T-cell (primary cell): ENCODE measurements at places on chromosomes 6 and 20.

DNA sequence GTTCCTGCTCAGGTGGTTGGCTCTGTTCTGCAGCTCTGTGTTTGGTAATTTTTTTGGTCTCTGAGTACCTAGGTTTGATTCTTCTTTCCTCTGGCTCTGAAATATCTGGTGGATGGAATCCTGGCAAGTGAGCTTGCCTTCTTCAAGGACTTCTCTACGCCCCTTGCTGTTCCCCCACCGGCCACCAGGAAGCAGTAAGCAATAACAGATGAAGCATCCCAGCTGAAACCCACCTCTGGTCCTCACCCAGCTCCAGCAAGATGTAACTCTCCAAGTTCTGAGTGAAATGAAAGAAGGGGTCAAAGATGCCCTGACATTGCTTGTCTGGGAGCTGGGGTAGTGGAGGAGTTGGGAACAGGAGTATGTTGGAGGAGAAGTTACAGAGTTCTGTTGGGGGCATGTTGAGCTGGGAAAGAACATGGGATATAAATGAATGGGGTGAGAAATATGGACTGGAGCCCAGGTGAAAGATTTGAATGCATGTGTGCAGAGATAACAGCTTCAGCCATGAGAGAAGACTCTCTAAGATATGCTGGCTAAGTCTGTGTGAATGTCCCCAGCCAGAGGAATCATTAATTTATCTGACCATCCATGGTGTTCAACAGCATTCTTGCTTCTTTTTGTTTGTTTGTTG, 51.3 kb upstream of the GLP1R start:
- no peaks in the 10 kb centered on the region for H3K36me3 ChIP-seq
- H3K4me3 ChIP-seq, result no peak overlapping the region
- DNase-seq, result no peak

DNA sequence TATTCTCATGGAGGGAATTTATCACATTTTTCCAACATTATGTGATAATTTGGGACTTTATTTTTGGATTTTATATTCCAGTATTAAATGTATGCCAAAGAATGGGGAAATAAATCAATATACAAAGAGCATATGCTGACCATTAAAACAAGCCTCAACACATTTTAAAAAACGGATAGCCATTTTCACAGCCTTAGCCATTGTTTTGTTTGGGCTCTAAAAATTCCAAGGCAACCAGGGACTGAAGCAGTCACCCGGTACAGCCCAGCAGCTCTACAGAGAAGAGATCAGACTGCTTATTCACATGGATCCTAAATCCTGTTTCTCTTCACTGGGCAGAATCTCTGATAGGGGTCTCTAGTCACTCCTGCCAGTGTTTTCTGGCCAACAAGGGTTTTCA, 150.2 kb upstream of the OGFRL1 start:
- H3K4me1 ChIP-seq, result no peaks in the 10 kb centered on the region
- no peaks in the 10 kb centered on the region for H3K27me3 ChIP-seq
- no peak overlapping the region for H3K27ac ChIP-seq
- H3K4me3 ChIP-seq, result no peak overlapping the region

GRCh38 chr20:4592316-4593148, 129.2 kb upstream of the PRND start:
- H3K27me3 ChIP-seq, result no peaks in the 10 kb centered on the region
- peaks cover 4% of the 10 kb centered on the region for H3K4me1 ChIP-seq
- H3K36me3 ChIP-seq, result no peaks in the 10 kb centered on the region
- DNase-seq, result no peak
- H3K27ac ChIP-seq, result no peak overlapping the region

GRCh38 chr6:15274692-15275387, 29.0 kb downstream of the JARID2 start:
- no peak overlapping the region for H3K27ac ChIP-seq
- DNase-seq, result no peak
- no peak overlapping the region for H3K4me3 ChIP-seq
- H3K36me3 ChIP-seq, result no peaks in the 10 kb centered on the region
- peaks cover 10% of the 10 kb centered on the region for H3K4me1 ChIP-seq

DNA sequence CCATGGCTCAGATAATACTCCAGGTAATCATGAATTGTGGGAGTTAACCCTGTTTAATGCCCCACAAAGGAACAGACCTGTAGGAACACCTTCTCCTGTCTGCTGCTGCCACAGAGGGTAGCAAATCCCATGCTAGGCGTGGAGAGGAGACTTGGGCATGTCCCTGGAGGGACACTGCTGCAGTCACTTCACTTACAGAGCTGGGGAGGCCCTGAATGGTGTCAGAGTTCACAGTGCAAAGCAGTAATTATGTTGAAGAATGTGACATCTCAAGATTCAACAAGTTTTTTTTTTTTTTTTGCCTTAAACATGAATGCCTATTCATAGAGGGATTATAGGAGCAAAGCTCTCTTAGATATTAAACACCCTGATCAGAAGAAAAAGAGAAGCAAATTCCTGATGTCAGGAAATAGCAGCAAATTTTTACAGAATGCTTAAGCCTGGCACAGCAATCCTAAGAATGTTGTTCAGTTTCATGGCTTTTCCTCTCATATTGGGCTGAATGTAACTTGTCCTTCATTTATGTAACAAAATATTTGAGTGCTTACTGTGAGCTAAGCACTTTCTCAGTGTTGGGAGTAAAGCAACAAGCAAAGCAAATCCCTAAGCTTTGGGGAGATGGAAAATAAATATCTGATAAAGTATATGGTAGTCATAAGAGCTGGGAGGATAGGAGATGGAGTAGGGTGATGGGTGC, 45.0 kb downstream of the CARMIL1 start:
- no peaks in the 10 kb centered on the region for H3K4me1 ChIP-seq
- no peaks in the 10 kb centered on the region for H3K36me3 ChIP-seq
- no peak overlapping the region for H3K27ac ChIP-seq

- H3K27me3 ChIP-seq, result no peaks in the 10 kb centered on the region
- no peak overlapping the region for H3K4me3 ChIP-seq
- no peak overlapping the region for H3K27ac ChIP-seq
- DNase-seq, result no peak
- H3K4me1 ChIP-seq, result no peaks in the 10 kb centered on the region
These were observed 45.8 kb downstream of the DOP1A start for GRCh38 chr6:83113258-83113657.

- no peaks in the 10 kb centered on the region for H3K36me3 ChIP-seq
- H3K4me1 ChIP-seq, result no peaks in the 10 kb centered on the region
- no peak overlapping the region for H3K27ac ChIP-seq
- DNase-seq, result no peak
- no peaks in the 10 kb centered on the region for H3K27me3 ChIP-seq
These were observed 93.0 kb downstream of the NDUFAF5 start for GRCh38 chr20:13877793-13878192.

- H3K4me3 ChIP-seq, result no peak overlapping the region
- DNase-seq, result no peak
- no peaks in the 10 kb centered on the region for H3K4me1 ChIP-seq
- peaks cover 4% of the 10 kb centered on the region for H3K36me3 ChIP-seq
- H3K27me3 ChIP-seq, result no peaks in the 10 kb centered on the region
- no peak overlapping the region for H3K27ac ChIP-seq
These were observed 94.9 kb downstream of the L3MBTL3 start for GRCh38 chr6:130113201-130113710.

- H3K4me3 ChIP-seq, result no peak overlapping the region
- H3K27ac ChIP-seq, result no peak overlapping the region
- DNase-seq, result no peak
- peaks cover 29% of the 10 kb centered on the region for H3K4me1 ChIP-seq
- no peaks in the 10 kb centered on the region for H3K27me3 ChIP-seq
These were observed 52.5 kb downstream of the HIVEP2 start for GRCh38 chr6:142892254-142893021.

GRCh38 chr6:82143041-82143481, 104.5 kb downstream of the IBTK start:
- no peak overlapping the region for H3K4me3 ChIP-seq
- no peak overlapping the region for H3K27ac ChIP-seq
- DNase-seq, result no peak
- H3K36me3 ChIP-seq, result no peaks in the 10 kb centered on the region

DNA sequence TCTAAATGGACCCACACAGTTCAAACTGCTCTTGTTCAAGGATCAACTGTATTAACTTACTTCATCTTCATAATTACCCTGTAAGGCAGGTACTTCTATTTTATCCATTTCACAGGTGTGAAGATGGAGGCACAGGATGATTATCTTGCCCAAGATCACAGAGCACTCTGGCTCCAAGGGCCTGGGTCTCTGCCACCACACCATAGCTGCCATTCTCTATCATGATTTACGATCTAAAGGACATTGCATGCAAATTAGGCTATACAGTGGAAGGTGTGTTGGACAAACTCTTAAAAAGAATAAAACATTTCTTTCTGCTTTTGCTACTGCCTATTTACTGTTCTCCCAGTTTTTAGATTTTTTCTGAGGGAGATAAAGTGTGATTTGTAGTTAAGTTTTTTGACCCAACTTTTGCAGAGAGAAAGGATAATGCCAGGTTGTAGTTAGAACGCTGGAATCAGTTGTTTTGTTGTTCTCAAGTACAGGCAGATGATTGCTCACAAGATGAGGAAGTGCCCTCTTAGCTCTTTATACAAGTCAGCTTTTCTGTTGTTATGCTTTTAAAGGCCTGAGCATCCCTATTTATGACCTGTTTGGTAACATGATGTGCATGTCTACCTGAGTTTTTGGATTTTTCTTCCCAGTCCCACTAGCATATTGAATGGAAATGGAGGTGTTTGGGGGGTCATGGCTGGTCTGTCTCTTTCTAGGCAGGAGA, 247.9 kb downstream of the ZFAND3 start:
- H3K27ac ChIP-seq, result no peak overlapping the region
- no peaks in the 10 kb centered on the region for H3K4me1 ChIP-seq
- H3K4me3 ChIP-seq, result no peak overlapping the region
- H3K36me3 ChIP-seq, result peaks cover 3% of the 10 kb centered on the region

DNA sequence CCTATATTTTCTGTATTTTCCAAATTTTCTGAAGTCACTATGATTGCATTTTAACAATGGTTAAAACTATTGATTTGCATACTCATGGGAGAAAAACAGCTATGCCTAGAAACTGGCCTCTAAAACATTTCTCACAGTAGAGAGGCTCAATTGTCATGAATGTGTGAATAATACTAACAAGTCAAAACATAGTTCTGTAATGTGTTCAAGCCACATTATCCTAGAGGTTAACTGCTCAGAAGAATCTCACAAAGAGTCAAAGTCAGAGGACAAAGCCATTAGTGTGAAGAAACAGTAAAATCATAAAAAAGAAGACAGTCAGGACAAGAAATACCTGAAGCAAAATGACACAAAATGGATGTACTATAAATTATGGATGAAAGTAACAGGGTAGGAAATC, 12.5 kb upstream of the ALDH8A1 start:
- no peak for DNase-seq
- no peak overlapping the region for H3K27ac ChIP-seq

DNA sequence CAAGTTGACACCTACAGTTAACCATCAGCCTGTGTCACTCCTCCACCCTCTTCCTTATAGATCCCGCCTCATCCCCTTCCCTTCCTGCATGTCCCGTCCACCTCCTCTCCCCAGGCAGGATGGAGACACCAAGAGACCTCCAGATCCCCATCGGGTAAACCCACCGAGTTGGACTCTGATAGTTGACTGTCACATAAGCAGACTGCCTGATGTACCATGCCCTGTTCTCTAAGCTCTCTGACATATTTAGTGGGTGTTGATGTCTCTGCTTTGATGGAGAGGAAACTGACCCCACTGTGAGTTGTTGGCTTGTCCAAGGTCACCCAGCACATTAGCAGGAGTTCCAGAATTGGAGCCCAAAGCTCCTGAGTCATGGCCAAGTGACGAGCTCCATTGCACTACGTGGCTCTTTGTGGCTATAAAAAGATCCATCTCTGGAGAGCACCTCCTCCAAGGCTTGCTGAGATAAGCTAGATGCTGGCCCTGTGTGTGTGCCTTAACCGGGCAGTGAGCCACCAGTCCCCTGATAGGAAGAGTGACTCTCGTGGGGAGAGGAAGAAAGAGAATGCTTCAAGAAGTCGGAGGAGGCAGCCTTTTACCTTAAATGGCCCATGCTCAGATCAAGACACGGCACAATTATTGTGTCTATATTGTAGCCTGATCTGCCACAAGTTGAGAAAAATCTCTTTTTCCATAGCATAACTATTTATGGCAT, 236.0 kb upstream of the ECI2 start:
- no peak overlapping the region for H3K27ac ChIP-seq
- peaks cover 7% of the 10 kb centered on the region for H3K27me3 ChIP-seq
- H3K4me1 ChIP-seq, result no peaks in the 10 kb centered on the region
- no peak for DNase-seq

DNA sequence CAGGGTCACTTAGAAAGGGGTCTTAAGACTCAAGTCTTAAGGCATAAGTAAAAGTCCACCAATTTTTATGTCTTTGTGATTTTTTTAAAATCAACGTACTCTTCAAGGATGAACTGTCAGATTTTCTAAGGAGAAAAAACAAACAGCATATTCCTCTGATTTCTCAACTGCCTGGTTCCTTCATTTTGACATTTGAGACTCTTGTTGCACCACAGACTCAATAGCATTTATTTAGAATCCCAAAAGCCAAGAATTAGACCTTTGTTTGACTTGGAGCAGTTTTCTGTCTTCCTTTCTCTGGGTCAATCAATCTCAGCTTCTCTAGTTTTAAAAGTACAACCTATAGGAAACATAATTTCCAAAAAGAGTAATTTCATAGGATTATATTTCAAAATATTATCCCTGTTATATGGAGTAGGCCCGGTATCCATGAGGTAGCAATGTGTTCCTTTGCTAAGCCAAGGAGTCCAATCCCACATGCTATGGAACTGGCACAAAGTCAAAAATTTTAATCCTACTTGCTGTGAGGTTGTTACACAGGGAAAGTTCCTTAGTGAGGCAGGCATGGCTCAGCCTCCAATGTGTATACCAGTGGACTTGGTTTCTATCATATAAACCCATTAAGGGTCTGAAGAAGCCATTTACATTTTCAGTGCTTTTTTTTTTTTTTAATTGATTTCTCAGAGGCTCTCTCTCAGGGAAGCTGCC, 405.7 kb downstream of the KIF16B start:
- no peak overlapping the region for H3K4me3 ChIP-seq
- no peaks in the 10 kb centered on the region for H3K4me1 ChIP-seq
- H3K27me3 ChIP-seq, result no peaks in the 10 kb centered on the region
- no peaks in the 10 kb centered on the region for H3K36me3 ChIP-seq
- DNase-seq, result no peak
- H3K27ac ChIP-seq, result no peak overlapping the region

DNA sequence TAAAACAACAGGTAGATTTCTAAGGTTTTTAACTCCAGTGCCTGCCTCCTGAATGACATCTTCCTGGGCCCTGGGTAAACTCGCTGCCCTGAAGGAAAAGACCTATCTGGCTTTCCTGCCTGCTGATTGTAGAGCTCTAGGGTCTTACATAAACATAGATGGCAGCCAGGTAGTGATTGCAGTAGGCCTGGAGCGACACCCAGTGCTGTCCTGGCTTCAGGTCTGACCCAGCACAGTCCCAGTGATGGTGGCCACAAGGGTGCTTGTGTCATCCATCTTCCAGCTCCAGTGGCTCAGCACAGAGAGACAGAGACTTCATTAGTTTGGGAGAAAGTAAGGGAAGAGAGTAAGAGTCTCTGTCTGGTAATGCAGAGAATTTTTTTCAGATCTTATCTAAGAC, 542.9 kb upstream of the IMPG1 start:
- no peak for DNase-seq
- H3K4me3 ChIP-seq, result no peak overlapping the region
- H3K27ac ChIP-seq, result no peak overlapping the region
- no peaks in the 10 kb centered on the region for H3K4me1 ChIP-seq
